ENCODE measurements at places on chromosomes 5 and 9.
A peak's percentile ranks its signal among the peaks of the same experiment; 100 is the strongest.

DNA sequence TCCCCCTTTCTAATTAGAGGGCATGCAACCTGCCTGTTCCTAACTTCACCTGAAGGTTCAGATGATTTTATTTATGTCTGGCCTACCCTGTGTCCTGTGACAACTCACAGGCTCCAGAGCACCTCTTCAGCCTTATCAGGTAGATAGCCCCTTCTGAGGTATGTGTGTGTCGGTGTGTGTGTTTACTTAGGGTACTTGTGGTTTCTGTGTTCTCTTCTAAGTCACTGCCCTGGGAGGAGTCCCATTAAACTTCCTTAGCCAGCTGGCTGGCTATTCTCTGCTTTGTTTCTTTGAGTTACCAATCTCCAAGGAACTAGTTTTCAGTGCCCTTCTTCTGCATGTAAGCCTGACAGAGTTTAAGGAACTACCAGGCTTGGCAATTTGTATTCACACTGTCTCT, 74.9 kb downstream of the UNC13B start:
- no peaks in the 10 kb centered on the region for H3K4me1 ChIP-seq
- no peaks in the 10 kb centered on the region for H3K27me3 ChIP-seq
- H3K36me3 ChIP-seq: no peaks in the 10 kb centered on the region
- no peak overlapping the region for H3K4me3 ChIP-seq
- no peak for DNase-seq

- no peaks in the 10 kb centered on the region for H3K4me1 ChIP-seq
- no peak overlapping the region for H3K27ac ChIP-seq
- DNase-seq: no peak
- H3K27me3 ChIP-seq: no peaks in the 10 kb centered on the region
Observed at GRCh38 chr5:73531356-73531755, 33.1 kb downstream of the BTF3 start.

DNA sequence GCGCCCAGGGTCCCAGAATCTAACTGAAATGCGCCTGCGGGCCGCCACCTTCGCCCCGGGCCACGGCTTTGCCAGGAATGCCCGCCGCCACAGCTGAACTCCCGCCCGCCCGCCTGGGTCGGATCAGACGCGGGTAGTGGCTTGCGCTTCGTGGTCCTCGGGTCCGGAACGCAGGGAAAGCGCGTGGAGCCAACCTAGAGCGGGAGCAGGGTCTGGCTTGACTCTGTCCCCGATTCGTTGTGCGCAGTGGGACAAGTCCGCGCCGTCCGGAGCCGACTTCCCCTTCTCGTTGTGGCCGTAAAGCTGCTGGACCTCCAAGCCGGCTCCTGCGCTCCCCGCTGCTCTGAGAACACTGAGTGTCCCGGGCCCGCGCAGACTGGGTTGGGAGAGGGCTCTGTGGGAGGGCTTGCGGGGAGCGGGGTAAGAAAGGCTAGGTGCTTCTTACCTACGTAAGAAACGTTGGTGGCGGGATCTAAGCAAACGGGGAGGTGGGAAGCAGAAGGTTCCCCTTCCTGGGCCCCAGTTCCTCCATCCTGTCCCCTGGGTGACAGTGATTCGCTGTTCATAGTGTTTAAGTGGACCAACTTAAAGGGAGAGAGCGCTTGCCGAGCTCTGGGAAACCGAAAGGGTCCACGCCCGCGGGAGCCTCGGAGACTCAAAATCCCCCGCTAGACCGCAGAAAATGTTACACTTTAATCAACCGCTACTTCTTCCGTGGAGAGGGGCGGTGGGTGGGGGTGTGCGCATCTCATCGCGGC, 4.4 kb upstream of the FOXE1 start:
- peak overlapping the region; percentile 51 for H3K4me3 ChIP-seq
- H3K27ac ChIP-seq: no peak overlapping the region
- peaks cover 23% of the 10 kb centered on the region for H3K4me1 ChIP-seq
- no peak for DNase-seq
- H3K36me3 ChIP-seq: no peaks in the 10 kb centered on the region
- peaks cover 13% of the 10 kb centered on the region for H3K27me3 ChIP-seq

DNA sequence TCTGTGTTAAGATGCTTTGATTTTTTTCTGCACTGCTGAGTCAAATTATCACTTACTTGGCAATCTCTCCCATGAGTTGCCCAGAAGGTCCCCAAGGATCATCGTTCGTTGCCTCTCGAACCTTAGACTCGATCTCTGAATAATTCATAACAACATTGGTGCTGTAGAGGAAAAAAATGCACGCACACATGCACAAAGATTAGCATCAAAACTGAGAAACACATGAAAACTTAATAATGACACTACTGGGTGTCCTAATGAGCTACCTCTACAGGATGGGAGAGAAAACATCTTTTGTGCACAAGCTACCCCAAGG, 41.6 kb downstream of the CLINT1 start:
- peaks cover 43% of the 10 kb centered on the region for H3K36me3 ChIP-seq
- H3K4me1 ChIP-seq: peaks cover 51% of the 10 kb centered on the region
- no peak overlapping the region for H3K4me3 ChIP-seq
- no peaks in the 10 kb centered on the region for H3K27me3 ChIP-seq
- H3K27ac ChIP-seq: no peak overlapping the region
- no peak for DNase-seq

DNA sequence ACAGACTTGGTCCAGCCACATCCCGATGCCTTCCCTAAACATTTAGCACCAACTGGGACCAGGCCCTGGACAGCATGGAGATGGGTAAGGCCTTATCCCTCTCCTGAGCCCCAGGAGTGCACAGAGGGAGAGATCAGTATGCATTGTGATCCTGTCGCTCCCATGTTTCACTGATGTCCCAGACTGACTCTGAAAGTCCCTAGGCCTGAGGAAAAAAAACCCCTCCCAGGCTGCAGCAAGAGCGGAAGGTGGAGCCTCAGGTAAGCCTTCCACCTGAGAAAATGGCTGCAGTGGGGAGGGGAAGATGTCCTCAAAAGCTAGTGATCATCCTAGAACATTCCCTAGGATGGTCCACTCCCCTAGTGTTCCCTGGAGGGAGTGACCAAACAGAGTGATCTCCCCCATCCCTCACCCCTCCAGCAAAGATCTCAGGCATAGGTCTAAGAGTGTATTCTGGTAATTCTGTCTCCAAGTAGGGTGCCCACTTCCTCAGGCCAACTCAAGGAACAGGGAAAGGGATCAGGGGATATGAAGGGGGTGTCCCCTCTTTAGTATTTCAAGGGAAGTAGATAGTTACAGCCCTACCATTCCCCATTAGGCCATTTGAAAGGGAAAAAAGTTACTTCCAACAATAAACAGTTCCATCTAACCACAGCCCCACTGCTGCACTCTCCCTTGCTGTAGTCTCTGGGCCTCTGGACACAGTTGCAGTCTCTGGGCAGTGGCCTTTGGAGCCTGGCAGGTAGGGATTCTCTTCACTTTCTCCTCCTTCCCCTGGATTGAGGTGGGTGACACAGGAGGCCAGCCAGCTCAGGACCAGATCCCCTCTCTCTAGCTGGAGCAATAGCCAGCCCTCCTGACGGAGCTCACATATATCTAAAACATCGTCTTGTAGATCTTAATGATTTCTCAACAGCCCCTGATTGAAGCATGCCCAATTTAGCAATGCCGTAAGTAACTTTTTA, 6.8 kb upstream of the CXXC5 start:
- H3K4me1 ChIP-seq: peaks cover 37% of the 10 kb centered on the region
- DNase-seq: no peak
- H3K4me3 ChIP-seq: no peak overlapping the region
- no peaks in the 10 kb centered on the region for H3K27me3 ChIP-seq
- H3K36me3 ChIP-seq: no peaks in the 10 kb centered on the region
- no peak overlapping the region for H3K27ac ChIP-seq

- no peak overlapping the region for H3K27ac ChIP-seq
- peaks cover 100% of the 10 kb centered on the region for H3K36me3 ChIP-seq
- DNase-seq: no peak
Observed at GRCh38 chr5:80152778-80153177, 103.1 kb downstream of the SERINC5 start.

DNA sequence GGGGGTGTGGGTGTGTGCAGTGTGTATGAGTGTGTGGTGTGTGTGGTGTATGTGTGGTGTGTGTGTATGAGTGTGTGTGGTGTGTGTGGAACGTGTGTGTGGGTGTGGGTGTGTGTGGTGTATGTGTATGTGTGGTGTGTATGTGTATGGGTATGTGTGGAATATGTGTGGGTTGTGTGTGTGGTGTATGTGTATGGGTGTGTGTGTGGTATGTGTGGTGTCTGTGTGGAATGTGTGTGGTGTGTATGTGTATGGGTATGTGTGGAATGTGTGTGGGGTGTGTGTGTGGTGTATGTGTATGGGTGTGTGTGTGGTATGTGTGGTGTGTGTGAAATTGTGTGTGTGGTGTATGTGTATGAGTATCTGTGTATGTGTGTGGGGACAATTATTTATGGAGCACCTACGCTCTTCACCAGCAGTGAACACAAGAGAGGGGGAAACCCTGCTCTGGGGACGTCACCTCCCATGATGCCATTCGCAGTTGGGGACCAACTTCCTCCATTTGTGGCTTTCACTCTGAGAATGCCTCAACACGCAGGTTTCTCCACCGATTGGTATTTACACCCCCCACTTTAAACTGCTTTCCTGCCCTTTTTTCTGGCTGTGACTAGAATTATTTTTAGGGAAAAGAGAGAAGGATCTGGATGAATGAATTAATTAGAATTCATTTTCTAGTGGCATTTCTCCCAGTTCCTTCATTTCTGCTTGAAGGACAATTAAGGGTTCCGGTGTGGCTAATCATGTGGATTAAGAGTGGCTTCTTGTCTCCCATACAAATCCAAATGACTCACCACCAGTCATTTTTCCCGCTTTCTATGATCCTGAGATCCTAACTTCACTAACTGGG, 238.1 kb downstream of the ROR2 start:
- H3K27me3 ChIP-seq: no peaks in the 10 kb centered on the region
- H3K4me3 ChIP-seq: no peak overlapping the region
- H3K27ac ChIP-seq: no peak overlapping the region
- no peaks in the 10 kb centered on the region for H3K36me3 ChIP-seq
- H3K4me1 ChIP-seq: peaks cover 18% of the 10 kb centered on the region

DNA sequence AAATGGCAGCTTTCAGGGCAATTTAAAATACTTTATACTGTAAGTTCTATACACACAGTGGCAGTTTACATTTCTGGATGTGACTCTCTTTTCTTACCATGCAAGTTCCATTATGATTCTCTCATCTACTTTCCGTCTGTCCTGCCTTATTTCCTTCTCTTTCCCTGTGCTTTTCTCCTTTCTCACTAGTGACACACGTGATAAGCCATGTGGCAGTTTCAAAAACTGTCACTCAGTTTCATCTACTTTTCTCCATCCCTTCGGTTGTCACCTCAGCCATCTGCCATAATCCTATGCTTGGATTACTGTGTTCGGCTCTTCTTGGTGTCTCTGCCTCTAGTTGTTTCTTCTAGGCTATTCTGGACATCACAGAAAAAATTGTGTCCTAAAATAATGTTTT, 46.8 kb upstream of the ATG10 start:
- H3K4me1 ChIP-seq: no peaks in the 10 kb centered on the region
- no peak overlapping the region for H3K27ac ChIP-seq
- H3K27me3 ChIP-seq: no peaks in the 10 kb centered on the region
- no peak overlapping the region for H3K4me3 ChIP-seq
- no peak for DNase-seq

GRCh38 chr5:130074820-130075219, 170.6 kb downstream of the CHSY3 start:
- no peak overlapping the region for H3K27ac ChIP-seq
- DNase-seq: no peak
- H3K27me3 ChIP-seq: no peaks in the 10 kb centered on the region
- no peaks in the 10 kb centered on the region for H3K4me1 ChIP-seq
- no peaks in the 10 kb centered on the region for H3K36me3 ChIP-seq
- no peak overlapping the region for H3K4me3 ChIP-seq

GRCh38 chr9:78267889-78268288, 29.0 kb upstream of the PSAT1 start:
- H3K4me3 ChIP-seq: no peak overlapping the region
- no peak overlapping the region for H3K27ac ChIP-seq
- peaks cover 42% of the 10 kb centered on the region for H3K36me3 ChIP-seq
- no peak for DNase-seq

DNA sequence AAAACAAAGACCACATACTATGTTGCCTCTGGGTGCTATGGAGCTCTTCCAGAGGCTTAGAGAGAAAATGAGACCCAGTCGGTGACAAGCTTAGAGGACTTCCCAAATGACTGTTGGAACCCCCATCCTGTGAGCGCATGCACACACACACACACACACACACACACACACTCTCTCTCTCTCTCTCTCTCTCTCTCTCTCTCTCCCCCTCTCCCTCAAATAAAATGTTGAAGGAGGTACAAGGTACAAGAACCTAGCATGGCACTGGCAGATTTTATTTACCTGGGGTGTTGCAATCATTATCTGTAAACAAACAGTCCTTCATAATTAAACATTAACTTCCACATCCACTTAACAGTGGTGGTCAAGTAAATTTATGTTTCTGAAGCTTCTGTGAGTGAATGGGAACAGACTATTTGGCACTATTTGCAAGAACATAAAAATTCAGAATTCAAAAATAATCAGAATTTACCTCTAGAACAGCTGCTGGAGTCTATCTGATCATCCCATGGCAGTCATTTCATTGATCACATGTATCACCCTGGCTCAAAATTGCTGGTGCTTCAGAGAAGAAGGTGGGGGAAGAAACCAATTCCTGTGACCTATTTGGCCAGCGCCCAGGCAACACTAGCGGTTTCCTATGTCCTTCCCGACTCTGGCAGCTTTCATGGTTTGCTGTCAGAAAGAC, 24.9 kb downstream of the TRPM3 start:
- no peaks in the 10 kb centered on the region for H3K27me3 ChIP-seq
- no peaks in the 10 kb centered on the region for H3K36me3 ChIP-seq
- H3K27ac ChIP-seq: no peak overlapping the region
- H3K4me1 ChIP-seq: no peaks in the 10 kb centered on the region
- no peak for DNase-seq

GRCh38 chr9:85871008-85871407, 69.9 kb upstream of the NAA35 start:
- no peaks in the 10 kb centered on the region for H3K27me3 ChIP-seq
- no peak overlapping the region for H3K27ac ChIP-seq
- no peaks in the 10 kb centered on the region for H3K4me1 ChIP-seq
- H3K36me3 ChIP-seq: no peaks in the 10 kb centered on the region
- H3K4me3 ChIP-seq: no peak overlapping the region
- no peak for DNase-seq

DNA sequence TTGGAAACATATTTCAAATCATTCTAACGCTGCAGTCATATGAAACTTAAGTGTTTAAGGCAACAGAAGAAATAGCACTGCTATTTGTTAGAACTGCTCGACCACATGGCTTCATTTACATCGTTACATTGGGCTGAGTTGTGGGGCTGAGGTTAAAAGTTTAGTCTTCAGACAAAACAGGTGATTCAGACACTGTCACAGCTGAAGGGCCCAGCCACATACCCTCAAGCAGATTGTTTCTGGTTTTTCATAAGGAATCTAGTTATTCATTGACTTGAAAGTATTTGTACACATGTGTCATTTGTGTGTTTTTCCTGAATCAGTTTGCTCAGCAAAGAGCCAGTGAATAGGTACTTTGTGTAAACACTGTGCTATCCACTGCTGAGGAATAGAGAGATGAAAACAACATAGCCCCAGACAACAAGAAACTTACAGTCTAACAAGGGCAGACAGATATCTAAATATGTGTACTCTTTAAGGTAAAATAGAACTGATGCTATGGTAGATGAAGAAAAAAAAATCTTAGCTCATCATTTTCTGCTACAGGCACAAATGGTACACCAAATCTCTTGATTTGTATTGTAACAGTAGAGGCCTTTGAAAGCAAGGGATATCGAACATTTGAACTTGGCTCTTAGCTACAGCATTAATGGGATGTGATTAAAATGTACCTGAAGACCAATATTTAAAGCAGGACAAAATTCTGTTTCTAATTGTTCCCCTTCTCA, 357.6 kb upstream of the RPS23 start:
- no peak overlapping the region for H3K4me3 ChIP-seq
- H3K4me1 ChIP-seq: no peaks in the 10 kb centered on the region
- DNase-seq: no peak
- no peaks in the 10 kb centered on the region for H3K36me3 ChIP-seq

GRCh38 chr5:135027266-135027696, 6.7 kb downstream of the PITX1 start:
- H3K27me3 ChIP-seq: peaks cover 60% of the 10 kb centered on the region
- H3K4me1 ChIP-seq: peaks cover 26% of the 10 kb centered on the region
- DNase-seq: no peak

Data from esophagus squamous epithelium (tissue), 5 donors.